ENCODE measurements at places on chromosomes 4 and X.
A peak's percentile ranks its signal among the peaks of the same experiment; 100 is the strongest.

DNA sequence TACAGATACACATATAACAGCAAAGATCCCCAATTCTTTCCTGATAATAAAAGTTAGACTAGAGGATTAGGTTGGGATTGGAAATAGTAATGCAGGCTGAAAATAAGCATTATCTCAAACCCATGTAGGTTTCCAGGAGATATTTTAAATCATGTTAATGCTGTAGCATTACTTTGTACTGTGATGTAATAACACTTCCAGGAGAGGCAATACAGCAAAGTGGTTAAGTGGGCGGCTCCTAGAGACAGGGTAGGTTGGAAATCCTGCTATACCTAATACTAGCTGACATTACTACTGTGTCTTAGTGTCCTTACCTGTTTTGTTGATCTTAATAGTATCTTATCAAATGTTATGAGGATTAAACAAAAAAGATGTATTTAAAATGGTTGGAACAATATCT lies 9.6 kb downstream of the PAICS start:
- no peak for DNase-seq

GRCh38 chr4:98290511-98290910 lies 29.3 kb downstream of the RAP1GDS1 start:
- DNase-seq, result no peak

GRCh38 chrX:39427492-39427891 lies 626.2 kb downstream of the MID1IP1 start:
- no peak for DNase-seq

GRCh38 chr4:91359041-91360031 lies 944.4 kb upstream of the GRID2 start:
- DNase-seq, result no peak

- no peak for DNase-seq
These were observed 32.9 kb downstream of the CXCL1 start for GRCh38 chr4:73902038-73902637.

GRCh38 chr4:143240939-143241679 lies 56.4 kb downstream of the USP38 start:
- DNase-seq, result no peak

DNA sequence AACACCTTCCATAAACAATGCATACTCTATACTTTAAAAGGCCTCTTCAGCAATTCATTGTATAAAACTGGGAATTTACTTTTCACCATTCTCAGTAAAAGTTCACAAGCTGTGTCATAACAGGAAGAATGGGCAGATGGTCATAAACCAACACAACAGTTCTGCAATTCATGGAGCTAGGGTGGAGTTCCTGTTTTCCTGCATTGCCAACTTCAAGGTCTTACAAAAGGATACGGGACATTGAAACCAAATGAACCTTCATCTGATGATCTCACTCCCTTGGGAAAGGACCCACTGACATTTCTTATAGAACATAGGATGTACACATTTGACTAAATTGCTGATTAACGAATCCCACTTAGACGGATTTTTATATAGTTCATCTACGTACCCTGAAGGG lies 4.1 kb downstream of the KDR start:
- DNase-seq, result no peak

DNA sequence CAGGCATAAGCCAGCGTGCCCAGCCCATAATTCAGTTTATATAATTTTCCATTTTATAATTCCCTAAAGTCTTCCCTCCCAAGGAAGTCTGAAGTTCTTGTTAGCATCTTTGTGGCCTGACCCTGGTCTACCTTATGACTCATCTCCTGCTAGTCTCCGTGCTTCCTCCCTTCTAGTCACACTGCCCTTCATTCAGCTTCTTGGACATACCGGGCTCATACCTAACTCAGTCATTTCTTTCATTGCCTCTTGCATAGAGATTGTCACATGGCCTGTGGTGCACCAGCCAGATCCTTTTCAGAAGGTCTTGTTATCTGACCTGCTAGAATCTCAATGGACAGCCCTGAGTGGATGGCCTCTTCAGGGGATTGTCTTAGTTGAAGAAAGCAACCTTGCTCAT lies 22.8 kb upstream of the MAML3 start:
- no peak for DNase-seq

GRCh38 chrX:152025656-152026440 lies 51.4 kb upstream of the GABRE start:
- DNase-seq, result no peak

GRCh38 chrX:147069926-147070325 lies 255.4 kb upstream of the CXorf51A start:
- no peak for DNase-seq

DNA sequence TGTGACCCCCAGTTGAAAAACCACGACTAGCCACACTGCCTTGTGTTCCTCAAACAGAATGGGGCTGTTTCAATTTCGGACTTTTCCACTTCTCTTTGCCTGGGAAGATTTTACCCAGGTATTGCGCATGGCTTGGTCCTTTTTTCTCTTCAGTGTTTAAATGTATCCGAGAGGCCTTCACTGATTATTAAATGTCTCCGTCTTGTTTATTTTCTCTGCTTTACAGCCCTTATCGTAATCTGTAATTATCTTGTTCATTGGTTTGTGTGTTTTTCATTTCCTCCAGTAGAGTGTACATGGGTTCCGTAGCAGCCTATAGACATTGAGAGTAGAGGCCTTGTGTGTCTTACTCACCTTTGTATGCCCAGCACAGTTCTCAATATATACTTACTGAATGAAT lies 2.4 kb downstream of the MOSPD2 start:
- no peak for DNase-seq

DNA sequence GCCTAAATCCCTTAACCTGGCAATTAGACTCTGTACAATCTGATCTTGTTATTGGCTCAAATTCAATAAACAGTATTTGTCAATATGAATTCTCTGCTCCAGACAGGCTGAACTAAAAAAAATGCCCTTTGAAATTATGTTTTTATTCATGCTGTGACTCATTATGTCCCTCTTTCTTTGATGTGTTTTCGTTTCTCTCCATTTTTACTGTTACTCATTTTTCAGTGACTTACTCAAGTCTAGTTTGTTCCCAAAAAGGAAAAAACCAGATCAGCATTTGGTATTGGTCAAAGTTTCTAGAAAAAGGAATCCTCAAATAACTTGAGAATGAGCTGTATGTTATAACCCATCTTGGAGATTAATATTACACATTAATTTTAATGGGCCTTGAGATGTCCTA lies 40.4 kb downstream of the UNC5C start:
- DNase-seq, result no peak

DNA sequence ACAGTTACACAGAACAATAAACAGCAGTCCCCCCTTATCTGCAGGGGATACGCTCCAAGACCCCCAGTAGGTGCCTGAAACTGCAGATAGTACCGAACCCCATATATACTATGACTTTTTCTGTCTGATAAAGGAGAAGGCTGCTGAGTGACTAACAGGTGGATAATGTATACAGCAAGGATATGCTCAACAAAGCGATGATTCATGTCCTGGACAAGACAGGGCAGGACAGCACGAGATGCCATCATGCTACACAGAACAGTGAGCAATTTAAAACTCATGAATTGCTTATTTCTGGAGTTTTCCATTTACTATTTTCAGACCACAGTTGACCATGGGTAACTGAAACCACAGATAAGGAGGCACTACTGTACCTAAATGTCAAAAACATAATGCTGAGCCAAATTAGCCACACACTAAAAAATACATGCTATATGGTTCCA lies 76.1 kb downstream of the MANBA start:
- DNase-seq, result no peak

DNA sequence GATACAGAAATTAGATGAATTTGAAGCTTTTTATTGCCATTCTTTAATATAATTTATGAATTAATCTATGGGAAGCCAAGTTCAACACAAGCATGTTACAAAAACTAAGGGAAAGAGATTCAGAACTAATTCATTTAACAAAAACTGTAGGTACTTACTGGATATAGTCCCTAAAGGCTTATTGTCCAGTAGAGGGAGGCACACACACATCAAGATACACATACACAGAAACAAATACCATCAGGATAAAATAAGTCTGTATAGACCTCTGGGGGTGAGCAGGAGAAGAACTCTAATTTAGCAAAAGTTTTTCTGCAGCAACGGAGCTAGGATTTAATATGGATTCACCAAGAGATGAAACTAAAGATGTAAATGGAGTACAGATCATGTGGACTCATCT lies 83.0 kb upstream of the IL13RA1 start:
- DNase-seq, result no peak

DNA sequence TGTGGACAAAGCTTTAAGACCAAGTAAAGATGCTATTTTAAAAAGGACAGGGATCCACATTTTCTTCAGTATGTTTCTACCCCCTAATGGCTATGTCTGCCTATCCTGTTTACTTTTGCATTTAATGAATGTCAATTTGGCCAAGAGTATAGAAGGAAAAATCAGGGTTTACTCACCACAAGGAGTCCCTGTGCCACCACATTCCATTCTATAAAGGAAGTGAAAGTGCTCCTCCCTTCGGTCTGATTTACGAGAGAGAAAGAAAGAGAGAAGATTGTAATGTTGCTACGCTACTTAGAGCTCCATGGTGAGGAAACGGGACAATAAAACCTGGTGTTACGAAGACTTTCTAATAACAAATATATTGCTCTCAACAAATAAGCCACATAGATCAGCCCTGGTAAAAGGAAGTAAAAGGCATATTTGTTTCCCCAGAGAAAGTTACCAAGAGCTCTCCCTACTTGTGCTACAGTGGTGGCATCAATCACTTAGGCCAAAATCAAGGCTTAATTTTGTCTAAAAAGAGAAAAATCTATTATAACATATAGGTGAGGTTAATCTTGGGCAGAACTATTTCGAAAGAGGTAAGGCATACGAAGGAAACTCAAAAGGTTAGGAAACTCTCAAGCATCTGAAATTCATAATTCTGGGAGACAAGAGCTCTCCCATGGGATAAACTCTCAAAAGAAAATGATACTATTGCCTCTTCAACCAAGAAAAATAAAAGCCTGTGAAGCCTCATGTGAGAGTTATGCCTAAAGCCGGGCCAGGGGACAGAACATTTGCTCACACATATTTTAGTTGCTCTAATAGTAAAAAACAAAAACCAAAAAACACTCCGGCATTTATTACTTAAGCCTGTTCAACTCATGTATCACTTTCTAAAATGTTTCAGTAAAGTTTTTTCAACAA lies 29.5 kb downstream of the TAPT1 start:
- no peak for DNase-seq

DNA sequence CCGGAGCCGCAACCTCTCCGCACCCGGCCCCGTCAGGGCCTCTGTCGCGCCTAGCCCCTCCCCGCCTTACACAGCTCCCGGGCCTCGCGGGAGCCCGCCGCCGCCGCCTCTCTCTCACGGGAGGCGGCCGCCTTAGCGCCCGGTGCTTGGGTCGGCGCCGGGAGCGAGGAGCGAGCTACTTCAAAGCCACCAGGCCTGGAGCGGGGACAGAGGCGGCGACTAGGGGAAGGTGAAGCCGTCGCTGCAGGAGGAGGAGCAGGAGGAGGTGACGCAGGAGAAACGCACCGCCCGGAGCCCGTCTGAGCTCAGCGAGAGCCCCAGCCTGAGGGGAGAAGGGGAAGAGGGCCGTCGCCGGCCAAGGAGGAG lies 250 bp downstream of the USP9X start:
- DNase-seq, result peak; percentile 52

DNA sequence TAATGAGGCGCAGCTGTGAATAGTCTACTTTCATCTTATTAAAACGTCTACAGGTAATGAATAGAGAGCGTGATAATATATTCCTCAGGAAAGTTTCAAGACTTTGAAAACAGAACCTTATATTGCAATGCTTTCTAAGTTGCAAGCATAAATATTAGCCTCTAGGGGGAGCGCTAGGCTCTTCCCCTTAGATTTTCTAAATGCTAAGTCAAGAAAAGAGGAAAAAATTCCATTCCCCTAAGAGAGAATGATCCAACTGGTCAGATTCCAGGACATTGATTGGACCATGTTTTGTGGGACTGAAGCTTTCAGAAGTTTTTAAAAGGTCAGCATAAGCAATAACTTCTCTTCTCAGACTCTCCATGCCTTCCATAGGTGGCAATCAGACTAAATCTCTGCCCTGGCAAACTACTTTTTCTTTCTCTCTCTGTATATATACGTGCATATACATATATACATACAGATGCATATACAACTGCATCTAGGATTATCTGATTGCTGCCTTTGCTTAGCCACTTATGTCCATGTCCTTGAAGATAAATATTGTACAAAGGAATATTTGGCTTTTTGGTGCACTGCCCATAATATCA lies 492.9 kb downstream of the INPP4B start:
- peak; percentile 8 for DNase-seq

DNA sequence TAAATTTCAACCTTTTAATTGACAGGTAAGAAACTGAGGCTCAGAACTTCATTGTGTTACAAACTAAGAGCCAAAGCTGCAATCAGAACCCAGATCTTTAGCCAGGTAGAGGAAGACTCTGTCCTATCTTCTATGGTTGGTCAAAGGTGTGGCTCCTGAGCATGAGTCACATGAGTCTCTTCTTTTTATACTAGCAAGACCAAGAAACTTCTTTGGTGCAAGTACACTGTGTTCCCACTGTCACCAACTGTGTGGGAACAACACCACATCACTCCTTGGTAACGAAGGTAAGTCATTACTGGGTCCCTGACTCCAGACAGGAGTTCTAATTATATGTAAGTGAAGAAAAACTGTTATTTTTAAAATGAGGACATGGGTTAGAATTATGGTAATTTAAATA lies 290.1 kb downstream of the INPP4B start:
- DNase-seq, result no peak

DNA sequence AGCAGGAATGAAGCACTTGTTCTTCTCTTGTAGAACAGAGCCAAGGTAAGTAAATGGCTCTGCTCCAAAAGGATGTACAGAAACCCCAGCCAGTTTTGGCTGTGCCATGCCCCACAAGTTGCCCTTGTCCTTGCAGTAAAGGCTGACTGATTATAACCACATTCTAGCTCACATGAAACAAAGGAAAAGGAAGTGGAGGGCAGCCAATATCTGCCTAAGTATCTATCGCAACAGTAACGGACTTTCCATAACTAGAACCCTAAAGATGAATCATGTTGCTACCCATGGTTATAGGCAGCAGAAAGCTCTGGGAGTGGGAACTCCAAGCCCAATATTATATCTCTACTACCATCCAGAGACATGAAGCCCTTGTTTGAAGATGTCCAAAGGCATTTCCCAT lies 95.7 kb downstream of the COMMD8 start:
- no peak for DNase-seq

GRCh38 chrX:133645256-133645655 lies 230.0 kb upstream of the GPC4 start:
- no peak for DNase-seq

DNA sequence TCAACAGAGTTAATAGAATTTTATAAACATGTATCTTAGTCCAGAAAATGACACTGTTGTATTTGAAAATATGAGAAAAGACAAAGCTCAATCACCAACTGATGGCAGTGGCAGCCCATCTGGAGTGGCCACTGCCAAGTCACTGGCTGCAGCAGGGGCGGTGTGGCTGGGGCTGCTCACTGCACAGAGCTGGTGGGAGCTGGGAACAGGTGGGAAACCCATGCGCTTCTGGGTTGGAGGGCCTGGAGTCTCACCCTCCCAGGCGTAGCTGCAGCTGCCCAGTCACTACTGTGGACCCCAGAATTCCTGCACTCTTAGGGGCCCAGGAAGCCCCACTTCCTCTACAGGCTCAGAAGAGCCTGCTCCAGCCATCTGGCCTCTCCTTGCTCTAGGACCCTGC lies 251.8 kb upstream of the NDST4 start:
- DNase-seq, result no peak
